ENCODE measurements at places on chromosomes 4 and X.

DNA sequence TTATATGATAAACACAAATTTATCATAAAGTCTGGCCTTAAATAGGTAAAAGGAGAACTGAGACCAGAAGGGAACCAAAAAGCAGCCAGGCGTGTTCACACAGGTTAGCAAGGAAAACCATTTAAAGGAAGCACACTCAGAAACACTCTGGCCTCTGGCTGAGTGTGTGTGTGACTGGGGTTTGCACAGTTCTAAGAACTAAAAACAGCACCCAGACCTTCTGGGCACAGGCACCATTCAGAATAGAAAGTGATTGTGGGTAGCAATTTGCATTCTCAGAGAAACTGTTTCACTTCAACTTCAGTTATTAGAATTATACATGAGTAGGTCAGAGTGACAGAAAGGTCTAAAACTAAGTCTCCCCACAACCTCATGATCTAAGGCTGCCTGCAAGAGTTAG, 10.0 kb downstream of the GPR82 start:
- no peak for DNase-seq

- DNase-seq: no peak
Measured at GRCh38 chr4:136277741-136278140, 1254.6 kb downstream of the PCDH18 start.

- DNase-seq: no peak
Measured at GRCh38 chr4:9976293-9976692, 45.0 kb downstream of the SLC2A9 start.

GRCh38 chr4:61918507-61918906, 718.4 kb downstream of the ADGRL3 start:
- no peak for DNase-seq

DNA sequence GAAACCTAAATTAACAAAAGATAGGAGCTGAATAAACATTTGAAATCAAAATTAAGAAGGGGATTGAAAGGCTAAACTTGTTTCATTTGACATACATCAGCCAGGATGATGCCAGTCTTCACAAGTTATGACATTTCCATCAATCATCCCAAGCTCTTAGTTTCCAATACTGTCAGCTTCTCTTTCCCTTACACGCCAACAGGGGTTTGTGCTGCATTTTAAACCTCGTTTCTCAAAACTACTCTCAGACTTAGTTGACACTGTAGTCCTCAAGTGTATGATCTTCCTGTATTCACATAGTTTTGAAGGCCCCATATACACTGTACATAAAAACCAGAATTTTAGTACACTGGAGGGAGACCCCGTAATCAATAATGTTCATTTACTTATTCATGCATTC, 840 bp upstream of the P2RY10 start:
- DNase-seq: no peak

DNA sequence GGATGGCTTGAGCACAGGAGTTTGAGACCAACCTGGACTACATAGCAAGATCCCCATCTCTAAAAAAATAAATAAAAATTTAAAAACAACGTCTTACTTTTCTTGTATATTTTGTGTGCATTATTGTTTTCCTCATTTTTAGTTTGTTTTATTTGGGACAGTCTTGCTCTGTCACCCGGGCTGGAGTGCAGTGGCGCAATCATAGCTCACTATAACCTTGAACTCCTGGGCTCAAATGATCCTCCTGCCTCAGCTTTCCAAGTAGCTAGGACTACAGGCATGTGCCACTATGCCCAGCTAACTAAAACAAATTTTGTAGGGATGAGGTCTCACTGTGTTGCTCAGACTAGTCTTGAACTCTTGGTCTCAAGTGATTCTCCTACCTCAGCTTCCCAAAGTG, 9.5 kb upstream of the SMIM14 start:
- DNase-seq: no peak

DNA sequence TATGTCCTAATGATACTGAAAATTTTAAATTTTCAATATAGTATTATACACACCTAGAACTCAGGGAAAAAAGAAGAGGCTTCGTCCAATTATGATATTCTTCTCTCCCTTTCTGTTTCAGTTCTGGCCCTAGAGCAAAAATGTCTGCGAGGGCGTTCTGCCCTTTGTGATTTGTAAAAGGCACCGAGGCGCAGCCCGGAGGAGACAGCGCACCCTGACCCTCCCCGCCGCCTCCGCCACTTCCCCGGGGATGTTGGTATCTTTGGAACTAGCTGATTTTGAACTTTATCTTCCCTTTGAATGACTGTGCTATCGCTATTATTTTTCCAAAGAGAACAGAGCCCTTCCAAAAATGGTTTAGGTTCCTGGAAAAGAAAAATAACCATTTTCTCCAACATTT, 173.2 kb upstream of the FAM9B start:
- DNase-seq: no peak

DNA sequence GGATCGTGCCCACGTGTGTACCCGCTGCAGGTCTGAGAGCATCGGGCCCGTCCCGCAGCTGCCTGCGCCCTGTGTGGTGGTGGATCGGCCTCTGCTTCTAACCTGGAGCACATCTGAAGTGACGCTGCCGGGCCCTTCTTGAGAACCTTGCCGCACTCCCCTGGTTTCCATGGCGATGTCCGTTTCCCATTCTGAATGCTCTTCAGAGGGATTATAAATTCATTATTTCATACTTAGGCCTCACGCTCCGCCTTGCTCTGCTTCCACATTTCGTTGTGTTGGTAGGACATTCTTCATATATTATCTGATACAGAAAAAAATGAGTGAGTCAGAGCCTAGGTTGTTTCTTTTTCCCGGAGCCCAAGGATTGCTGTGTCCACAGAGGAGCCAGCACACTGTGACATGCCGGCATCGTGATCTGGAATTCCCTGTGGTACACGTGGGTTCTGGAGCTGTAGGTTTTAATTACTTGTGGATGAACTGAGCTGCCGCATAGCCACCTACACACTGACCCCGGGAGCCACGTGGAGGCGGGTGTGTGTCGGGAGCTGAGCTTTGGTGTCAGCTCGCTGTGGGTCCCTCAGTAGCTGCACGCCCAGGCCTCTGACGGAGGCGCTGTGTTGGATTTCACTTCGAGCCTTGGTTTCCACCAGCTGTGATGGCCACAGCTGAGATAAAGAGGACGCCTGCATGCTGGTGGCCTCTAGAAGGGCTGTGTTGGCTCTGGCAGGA, 63.4 kb downstream of the PSAPL1 start:
- no peak for DNase-seq

- peak; percentile 4 for DNase-seq
Measured at GRCh38 chr4:147984065-147984777, 252.3 kb downstream of the ARHGAP10 start.

- no peak for DNase-seq
Measured at GRCh38 chr4:132276989-132277388, 872.1 kb upstream of the PCDH10 start.

- DNase-seq: no peak
Measured at GRCh38 chr4:99219479-99219878, 433 bp upstream of the ADH6 start.

DNA sequence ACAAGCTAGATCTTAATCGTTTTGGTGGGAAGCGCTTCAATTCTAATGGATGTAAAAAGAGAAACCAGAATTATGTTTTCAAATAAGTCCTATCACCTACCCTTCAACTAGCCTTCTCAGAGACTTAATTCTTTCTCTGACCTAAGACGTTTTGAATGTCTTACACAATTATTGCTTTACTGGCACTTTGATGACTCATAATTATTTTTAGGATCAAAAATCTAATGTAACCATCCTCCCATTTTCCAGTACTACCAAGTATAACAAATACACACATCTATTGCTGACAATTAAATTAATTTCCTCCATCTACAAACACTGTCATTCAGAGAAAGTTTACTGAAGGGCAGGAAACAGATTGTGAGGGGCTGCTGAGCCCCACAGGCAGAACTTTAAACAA, 108.6 kb downstream of the PPP3CA start:
- DNase-seq: no peak

GRCh38 chrX:40253771-40254170, 156.0 kb upstream of the BCOR start:
- DNase-seq: no peak

DNA sequence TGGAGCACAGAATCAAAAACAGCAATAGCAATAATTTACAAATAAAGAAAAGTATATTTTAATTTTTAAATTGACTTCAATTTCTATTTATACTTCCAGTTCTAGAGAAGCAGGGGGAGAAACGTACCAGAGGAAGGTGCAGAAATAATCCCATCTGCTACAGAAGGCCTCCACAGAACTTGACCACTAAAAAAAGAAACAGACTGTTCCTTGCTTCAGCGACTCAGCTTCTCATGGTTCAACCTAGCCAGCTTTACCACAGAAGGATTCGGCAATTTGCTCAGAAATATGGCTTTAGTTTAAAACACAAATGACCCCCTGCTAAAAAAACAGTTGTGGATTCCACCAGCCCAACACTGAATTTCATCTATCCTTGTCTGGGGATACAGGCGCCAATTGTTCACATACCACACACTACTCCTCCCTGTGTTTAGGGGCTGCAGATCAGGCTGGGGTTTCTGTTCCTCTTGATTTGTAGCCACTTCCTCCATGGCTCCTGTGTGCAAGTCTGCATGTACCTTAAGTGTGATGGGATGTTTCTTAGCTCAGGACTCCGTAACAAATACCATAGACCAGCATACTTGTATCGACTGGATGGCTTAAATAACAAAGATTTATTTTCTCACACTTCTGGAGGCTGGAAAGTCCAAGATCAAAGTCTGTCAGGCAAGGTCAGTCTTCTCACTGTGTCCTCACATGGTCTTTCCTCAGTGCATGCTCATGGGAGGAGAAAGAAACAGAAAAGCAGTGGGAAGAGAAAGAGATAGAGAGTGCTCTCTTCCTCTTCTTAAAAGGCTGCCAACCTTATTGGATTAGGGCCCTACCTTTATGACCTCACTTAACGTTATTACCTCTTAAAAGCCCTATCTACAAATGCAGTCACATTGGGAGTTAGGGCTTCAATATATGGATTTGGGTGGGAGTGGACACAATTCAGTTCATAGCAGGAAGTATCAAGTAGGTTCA, 79.1 kb downstream of the AMOT start:
- no peak for DNase-seq

- no peak for DNase-seq
Measured at GRCh38 chr4:52507774-52508173, 151.3 kb downstream of the USP46 start.

DNA sequence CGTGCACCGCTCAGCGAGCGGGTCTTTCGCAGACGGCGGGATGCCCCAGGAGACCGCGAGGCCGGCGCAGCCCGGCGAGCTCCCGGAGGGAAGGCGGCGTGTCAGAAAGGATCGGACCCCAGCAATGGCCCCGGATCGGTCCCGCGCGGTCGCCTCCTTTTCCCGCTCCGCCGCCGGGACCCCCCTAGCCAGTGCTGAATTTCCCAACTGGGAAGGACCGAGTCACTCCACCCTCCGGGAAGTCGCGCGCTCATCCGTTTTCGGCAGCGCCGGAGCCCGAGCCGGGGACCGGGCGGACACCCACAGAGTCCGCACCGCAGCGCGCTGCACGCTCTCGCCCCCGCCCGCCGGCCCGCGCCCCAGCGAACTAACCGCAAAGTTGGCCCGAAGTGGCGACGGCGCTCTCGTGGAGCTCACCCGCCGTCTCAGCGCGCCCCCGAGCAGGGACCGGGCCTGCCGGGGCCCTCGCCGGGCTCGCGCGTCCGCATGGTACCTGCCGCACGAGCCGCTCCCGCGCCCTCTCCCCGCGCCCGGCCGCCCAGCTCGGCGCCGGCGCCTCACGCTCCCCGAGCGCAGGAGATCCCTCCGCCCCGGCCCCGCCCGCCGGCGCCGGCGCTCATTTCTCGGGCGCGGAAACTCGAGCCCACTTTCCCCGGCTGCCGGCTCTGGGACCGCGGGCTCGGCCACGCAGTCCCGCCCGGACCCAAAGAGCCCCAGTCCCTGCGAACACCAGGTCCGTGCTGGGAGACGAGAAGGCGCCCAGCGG, at the start of gene FAT1:
FAT1 (minus strand) TSS at position 565 of the 766 bp plus-strand sequence. CDS start 14,029 bp downstream, outside the sequence.
- peak; percentile 75 for DNase-seq

- no peak for DNase-seq
Measured at GRCh38 chr4:33841120-33841519, 2403.2 kb downstream of the ARAP2 start.

- peak; percentile 0 for DNase-seq
Measured at GRCh38 chr4:92447255-92447905, 143.6 kb downstream of the GRID2 start.

DNA sequence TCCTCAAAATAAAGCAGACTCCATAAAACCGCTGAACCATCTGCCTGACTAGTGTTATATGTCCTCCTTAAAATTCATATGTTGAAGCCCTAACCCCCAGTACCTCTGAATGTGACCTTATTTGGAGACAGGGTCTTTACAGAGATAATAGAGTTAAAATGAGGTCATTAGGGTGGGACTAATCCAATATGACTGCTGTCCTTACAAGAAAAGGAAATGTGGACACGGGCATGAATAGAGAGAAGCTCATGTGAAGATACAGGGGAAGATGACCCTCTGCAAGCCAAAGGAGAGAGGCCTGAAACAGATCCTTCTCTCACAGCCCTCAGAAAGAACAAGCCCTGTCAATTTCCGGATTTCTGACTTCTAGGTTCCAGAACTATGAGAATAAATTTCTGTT, 82.0 kb upstream of the KLHL13 start:
- no peak for DNase-seq

DNA sequence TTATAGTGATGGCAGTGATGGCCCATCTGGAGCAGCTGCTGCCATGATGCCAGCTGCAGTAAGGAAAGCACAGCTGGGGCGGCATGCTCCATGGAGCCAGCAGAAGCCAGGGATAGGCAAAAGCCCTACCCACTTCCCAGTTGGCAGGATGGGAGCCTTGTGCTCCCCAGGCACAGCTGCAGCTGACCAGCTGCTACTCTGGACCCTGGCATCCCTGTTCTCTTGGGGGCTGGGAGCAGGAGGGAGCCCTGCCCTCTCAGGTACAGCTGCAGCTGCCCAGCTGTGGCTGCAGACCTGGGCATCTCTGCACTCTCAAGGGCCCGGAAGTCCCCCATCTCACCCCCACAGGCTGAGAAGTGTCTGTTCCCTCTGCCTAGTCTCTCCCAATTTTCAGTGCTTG, 531.9 kb downstream of the PCDH18 start:
- DNase-seq: no peak

GRCh38 chrX:96403446-96403845, 281.2 kb upstream of the DIAPH2 start:
- DNase-seq: no peak

- DNase-seq: no peak
Measured at GRCh38 chr4:176150704-176151103, 44.7 kb downstream of the SPATA4 start.

- DNase-seq: no peak
Measured at GRCh38 chrX:9064694-9065093, 30.8 kb upstream of the FAM9B start.

DNA sequence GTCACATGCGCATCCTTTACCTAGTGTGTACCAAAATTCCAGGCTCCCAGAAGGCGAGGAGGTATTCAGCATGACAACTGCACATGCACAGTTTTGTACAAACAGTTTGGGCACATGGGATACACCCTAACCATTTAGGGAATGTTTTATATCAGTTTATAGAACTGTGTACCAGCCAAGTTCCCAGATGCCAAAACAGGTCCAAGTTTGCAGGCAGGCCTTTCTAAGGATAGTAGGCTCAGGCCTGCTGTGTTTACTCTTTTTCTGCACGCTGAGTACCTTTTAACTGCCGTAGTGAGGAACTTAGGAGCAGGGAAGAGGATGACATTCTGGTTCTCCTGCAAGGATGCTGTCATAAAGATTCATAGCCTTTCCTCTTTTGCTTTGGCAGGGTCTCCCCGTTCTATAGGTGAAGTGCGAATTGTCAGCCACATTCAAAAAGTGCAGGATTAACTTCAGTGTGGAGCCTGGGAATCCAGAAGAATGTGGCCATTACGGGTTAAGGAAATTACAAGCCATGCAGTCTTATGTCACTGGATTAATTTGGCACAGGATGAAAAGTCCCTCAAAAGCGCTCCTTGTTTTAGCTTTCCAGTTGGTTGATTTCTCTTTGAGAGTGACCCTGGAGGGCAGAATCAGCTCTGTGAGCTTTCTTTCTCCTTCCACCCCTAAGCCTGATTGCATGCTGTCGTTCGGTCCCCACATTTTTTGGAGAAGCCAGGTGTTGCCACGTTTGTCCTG, 259.8 kb downstream of the ARHGAP10 start:
- no peak for DNase-seq

Data from NCI-H345 (cell line).